GM12864 (cell line): ENCODE measurements at places on chromosomes 5 and 9.

GRCh38 chr9:115494393-115494792 lies 376.4 kb upstream of the TNC start:
- DNase-seq, result no peak

DNA sequence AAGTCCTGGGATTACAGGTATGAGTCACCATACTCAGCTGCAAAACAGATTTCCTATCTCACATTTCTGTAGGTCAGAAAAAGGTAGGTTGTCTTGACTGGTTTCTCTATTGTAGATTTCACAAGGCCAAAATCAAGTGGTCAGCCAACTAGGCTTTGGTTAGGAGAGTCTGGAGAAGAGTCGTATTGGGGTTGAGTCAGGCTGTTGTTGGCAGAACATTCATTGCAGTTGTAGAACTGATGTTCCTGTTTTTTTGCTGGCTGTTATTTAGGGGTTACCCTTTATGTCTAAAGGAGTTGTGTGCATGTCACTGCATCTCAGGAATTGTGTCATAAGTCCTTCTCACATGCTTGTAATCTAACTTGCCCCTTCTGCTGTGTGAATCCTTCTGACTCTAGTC lies 814.2 kb upstream of the GRAMD2B start:
- no peak for DNase-seq

DNA sequence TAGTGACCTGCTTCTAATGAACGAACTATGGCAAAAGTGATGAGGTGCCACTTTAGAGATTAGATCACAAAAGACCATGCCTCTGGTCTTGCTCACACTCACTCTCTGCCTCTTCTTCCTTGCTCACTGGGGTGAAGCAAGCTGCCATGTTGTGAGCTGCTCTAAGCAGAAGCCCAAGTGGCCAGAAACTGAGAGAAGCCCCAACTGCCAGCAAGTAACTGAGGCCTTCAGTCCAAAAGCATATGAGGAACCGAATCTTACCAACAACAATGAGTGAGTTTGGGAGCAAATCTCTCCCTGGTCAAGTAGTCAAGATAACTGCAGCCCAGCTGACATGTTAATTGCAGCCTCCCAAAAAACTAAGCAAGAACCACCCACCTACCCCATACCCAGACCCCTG lies 126.0 kb upstream of the ACO1 start:
- no peak for DNase-seq

GRCh38 chr5:168612996-168613395 lies 33.8 kb upstream of the PANK3 start:
- no peak for DNase-seq

DNA sequence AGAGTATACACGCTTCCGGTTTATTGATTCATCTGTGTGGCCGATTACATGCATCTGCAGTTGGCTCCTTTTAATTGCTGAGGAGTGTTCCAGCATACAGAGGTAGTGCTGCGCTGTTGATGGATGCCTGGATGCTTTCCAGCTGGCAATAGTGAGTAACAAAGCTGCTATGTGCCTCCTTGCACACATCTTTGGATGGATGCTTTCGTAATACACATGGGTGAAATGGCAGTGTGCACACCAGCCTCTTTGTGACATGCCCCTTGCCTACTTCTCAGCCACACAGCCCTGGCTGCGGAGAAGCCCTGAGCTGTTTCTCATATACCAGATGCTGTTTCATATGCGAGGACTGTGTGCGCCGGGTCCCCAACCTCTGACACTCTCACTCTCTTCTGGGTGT lies 151.0 kb downstream of the GADD45G start:
- no peak for DNase-seq

- DNase-seq, result no peak
These were observed 130.9 kb upstream of the NUDT12 start for GRCh38 chr5:103693517-103693916.
